Stimulated activated CD4-positive, alpha-beta T cell treated with anti-CD3 and anti-CD28 coated beads, TNF-alpha, amount 100 ng/mL, for 48 hours (primary cell): ENCODE measurements at places on chromosomes 11 and 22.

DNA sequence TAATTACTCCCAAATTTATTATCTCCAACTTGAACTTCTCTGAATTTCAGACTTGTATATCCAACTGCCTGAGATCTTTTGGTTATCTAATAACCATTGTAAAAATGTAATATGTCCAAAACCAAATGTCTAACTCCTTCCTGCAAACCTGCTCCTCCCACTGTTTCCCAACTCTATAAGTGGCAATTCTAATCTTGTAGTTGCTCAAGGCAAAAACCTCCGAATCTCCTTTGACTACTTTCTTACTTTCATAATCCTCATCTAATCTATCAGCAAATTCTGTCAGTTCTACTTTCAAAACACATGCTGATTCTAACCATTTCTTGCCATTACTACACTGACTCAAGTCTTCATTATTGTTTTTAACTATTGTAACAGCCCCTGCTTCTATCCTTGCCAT lies 55.7 kb downstream of the FAM168A start:
- DNase-seq: no peak

DNA sequence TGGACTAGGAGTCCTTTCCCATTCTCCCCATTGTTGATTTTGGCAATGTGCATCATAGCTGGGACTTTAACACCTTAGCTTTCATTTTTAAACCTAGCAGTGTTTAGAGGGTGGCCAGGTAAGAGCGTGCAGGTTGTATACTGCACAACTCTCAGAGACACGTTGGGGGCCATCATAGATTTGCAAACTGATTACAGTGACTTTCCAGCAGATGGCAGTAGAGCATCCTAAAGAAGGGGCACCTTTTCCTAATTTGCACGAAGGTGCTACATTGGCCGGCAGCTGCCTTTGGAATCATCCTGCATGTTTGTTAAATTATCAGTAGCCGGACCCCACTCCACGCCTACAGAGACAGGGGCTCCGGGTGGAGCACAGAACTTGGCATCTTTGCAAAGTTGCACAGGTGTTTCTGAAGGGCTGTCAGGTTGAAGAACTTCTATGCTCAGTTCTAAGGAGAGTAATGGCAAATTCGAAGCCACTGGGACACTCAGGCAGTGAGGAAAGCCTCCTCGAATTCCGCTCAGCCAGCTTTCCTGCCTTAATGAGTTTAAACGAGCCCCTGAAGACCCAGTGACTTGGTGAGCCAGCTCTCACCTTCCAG lies 7.7 kb downstream of the LHFPL7 start:
- DNase-seq: peak; percentile 41

DNA sequence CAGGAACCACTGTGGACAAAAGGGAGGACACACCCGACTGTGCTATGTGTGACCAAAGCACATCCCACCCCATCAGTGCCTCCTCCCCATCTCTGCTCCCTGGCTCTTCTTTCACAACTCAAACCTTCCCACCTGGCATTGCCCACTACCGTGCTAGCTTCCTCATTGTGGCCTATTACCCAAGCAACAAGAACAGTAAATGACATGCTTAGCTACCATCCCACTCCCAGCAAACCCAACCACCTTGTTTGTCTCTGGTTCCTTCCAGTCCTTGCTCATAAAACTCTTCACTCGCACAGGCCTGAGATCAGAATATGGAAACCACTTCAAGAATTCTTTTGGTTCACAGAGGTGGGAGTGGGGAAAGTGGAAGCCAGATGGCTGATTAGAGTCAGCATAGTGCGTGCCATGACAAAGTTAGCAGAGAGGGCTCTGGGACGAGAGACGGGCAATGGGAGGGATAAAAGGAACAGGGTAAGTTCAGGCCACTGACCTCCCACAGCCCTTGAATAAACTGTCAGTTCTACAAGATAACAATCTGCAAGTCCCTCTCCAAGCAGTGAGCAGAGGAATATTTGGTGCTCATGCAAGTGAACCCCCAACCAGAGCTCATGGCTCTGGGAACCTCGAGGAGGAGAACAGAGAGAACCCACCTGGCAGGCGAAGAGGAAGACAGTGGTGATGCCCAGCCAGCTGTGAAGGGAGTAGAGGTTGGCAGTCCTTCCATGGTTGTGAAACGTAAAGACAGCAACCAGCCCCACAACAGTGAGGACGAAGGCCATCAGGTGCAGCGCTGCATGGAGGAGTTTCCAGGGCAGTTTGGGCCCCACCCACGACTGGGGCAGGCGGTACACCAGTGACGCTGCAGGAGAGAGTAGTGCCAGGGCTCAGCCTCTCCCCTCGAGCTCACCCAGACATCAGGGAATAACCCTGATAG lies 8.3 kb downstream of the CYB561A3 start:
- DNase-seq: no peak

DNA sequence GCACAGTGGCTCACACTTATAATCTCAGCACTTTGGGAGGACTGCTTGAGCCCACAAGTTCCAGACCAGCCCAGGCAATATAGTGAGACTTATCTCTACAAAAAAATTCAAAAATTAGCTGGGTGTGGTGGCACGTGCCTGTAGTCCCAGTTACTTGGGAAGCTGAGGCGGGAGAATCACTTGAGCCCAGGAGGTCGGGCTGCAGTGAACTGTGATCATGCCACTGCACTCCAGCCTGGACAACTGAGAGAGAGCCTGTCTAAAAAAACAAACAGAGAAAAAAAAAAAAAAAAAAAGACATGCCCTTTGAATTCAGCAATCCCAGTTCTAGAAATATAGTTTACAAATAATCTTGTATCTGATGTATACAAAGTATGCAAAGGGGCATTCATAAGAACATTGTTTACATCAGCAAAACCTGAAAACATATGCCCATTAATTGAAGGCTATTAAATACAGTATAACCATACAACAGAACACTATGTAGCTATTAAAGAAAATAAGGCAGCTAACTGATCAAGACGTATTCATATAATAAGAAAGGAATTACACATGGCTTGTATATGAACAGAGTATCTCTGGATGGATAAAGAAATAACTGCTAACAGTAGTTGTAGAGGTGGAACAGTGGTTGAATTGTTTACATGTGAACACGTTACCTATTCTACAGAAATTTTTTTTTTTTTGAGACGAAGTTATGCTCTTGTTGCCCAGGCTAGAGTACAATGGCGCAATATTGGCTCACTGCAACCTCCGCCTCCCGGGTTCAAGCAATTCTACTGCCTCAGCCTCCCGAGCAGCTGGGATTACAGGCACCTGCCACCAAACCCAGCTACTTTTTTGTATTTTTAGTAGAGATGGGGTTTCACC lies 35.7 kb downstream of the CELF1 start:
- no peak for DNase-seq
